ENCODE measurements at places on chromosomes 6 and 20.

DNA sequence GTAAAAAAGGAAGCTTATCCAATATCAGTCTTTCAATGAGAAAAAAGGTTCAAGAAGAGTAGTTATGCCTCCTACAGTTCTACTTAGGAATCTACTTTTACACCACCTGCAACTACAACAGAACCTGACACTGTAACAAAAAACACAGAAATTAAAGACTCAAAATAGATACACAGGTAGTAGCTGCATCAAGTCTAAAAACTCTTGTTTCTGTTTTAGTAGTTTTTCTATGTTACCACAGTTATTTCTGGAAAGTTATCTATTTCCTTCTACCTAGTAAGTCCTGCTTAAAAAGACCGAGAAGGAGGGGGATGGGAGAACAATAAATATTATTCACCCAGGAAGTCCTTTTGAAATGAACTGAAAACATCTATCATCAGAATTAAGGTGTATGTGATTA lies 52.5 kb downstream of the ATG5 start:
- DNase-seq, result no peak

DNA sequence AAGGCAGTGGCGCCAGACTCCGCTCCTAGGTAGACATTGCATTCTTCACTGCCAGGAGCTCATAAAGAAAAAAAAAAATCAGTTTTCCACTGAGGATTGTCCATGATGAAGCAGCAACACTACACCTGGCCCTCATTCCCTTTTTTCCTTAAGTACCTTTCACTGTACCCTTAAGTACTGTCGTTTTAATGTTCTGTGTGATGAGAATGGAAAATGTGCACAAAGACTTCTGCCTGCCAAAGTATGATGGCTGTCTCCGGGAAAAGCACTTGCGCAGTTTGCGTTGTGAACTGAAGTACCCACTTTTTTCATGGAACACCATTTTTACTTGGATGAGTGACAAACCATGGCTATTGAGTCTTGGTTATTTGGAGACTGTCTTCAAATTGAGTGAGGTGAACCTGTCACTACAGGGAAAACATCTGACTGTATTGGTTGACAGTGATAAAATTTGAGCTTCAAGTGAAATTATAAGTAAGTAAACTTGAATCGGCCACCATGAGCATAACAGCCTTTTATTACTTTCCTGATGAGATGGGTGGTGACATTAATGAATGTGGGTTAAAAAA lies 104.8 kb downstream of the NCOA3 start:
- DNase-seq, result no peak

- no peak for DNase-seq
Observed at GRCh38 chr20:22946596-22946995, 88.5 kb upstream of the SSTR4 start.

DNA sequence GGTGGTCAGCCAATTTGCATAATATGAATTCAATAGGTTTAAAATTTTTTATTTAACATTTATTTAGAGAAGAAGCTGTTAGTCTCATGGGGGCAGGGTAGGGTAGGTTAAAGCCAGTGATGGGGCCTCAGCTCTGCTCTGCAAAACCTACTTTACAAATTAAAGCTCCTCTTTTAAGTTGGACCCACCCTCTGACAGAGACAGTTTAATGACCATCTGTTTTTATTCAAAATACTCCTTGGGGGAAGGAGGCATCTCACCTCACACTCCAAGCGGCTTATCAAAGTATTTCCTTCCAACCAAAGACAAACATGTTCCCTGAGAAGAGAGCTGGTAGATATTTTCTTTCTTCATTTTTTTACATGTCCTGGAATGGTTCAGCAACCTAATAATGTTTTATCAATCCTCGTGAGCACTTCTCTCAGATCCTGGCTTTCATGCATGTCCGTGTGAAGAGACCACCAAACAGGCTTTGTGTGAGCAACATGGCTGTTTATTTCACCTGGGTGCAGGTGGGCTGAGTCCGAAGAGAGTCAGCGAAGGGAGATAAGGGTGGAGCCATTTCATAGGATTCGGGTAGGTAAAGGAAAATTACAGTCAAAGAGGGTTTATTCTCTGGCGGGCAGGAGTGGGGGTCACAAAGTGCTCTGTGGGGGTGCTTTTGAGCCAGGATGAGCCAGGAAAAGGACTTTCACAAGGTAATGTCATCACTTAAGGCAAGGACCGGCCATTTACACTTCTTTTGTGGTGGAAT lies 184.7 kb downstream of the GJA1 start:
- DNase-seq, result no peak

- peak; percentile 33 for DNase-seq
Observed at GRCh38 chr20:45969712-45970634, 2.0 kb downstream of the ZNF335 start.

All from stimulated activated CD4-positive, alpha-beta T cell treated with anti-CD3 and anti-CD28 coated beads, Interleukin-4, amount 100 ng/mL, for 24 hours (primary cell).